Activated CD4-positive, CD25-positive, alpha-beta regulatory T cell treated with anti-CD3 and anti-CD28 coated beads, Interleukin-2, amount 50 U/mL, for 72 hours (primary cell): ENCODE measurements at places on chromosomes 3 and 15.

DNA sequence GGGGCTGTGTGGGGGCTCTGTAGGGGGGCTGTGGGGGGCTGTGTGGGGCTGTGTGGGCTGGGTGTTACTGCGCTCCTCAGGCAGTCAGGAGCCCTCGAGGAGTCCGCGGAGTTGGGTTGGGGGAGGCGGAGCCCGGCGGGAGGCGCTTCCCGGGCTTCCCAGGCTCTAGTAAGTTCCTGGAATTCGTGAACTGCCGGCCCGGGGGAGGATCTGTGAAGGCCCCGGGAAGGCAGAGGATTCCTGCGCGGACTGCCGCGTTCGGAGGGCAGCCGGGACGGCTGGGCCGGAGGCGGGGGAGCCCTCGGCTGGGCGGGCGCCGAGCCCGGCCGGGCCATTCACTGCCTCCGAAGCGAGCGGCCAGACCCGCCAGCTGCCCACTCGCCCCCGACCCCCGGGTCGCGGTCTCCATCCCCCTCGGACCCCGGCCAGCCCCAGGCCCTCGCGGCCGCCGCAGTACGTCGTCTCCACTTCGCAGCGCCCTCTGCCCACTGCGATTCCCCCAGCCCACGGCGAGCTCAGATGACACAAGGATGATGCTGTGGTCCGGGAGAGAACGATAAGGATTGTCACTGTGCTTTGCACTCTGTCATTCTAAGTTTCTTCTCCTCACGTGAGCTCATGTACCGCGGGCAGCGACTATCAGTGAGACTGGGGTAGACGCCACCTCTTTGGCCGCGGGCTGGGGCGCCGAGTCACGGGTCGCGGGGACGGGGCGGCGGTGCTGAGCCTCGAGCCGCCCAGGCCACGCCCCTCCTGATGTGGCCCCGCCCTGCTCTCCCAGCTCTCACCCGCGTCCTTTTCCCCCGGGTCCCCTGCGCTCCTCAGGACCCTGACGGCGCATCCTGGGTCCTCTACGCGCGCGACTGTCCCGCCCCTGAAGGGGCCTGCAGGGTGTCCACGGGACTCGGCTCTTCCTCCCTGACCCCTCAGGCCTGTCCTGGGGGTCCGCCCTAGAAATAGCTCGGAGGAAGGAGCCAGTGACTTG is 65.3 kb downstream of the KLF13 start:
- peak; percentile 84 for DNase-seq

DNA sequence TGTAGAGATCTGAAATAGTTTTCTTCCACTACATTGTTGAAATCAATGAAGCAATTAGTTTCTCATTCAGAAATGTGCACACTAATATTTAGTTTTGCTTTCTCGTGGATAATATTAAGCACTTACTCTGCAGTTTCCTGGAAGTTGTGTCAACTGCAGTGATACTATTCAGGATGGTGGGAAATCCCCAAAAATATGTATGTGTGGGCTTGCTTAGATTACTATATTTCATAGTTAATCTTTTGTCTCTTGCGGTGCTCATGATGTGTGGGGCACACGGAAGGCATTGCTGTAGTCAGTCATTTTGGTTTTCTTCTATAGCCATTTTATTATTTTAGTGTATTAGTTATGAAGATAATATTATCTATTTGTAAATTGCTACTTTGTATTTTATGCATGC is 19.7 kb downstream of the RAB11A start:
- no peak for DNase-seq

- DNase-seq = no peak
Measured at GRCh38 chr15:67096546-67097294, 31.3 kb downstream of the SMAD3 start.

- no peak for DNase-seq
Measured at GRCh38 chr3:63975723-63976122, 47.6 kb downstream of the PSMD6 start.

- no peak for DNase-seq
Measured at GRCh38 chr3:69762768-69763229, 23.5 kb downstream of the MITF start.

GRCh38 chr15:99105514-99106341 is 848 bp downstream of the SYNM start:
- DNase-seq = peak; percentile 39

DNA sequence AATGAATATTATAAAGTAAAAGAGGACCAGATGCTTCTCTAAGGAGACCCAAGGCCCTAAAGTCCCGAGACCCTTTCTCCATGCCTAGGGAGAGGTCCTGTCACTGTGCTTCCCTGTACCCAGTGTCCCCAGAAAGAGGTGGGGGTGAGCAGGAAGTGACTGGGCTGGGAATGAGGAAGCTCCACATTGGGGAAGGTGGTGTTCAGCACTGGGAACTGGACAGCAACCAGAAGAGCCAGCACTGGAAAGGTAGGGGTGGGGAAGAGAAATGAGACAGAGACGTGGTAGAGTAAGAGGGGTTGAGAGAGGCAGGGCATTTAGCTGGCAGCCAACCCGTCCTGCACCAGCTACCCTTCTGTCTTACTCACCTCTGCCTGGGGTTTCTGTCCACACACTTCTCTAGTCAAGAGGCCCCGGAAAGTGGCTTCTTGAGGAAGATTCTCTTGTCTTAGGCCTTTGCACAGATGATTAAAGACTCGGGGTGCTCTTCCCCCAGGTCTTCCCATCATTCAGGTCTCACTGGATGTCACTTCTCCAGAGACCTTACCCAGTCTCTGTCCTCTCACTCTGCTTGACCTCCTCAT is 12.2 kb downstream of the RRP9 start:
- DNase-seq = no peak

- no peak for DNase-seq
Measured at GRCh38 chr3:131549340-131549739, 46.6 kb upstream of the MRPL3 start.

- DNase-seq = no peak
Measured at GRCh38 chr3:136595913-136596697, 156.1 kb downstream of the STAG1 start.

GRCh38 chr3:121330118-121330517 is 215.7 kb downstream of the POLQ start:
- DNase-seq = no peak

DNA sequence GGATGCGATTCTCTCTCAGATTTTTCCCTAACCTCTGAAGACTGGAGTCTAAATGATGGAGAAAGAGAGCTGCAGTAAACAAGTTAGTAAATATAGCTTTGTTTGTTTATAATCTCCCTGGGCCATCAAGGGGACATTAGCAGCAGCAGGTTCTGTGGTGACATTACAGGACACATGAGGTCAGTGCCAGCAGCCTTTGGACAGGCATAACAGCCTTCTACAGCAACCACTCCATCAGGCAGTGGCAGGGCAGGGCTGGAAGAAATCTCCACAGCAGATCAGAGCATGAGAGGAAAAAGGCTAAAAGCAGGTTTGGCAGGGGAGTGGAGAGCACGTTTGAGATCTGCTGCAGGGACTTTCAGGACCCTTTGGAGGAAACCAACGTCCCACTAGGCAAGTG is 127.6 kb upstream of the ACP3 start:
- DNase-seq = no peak

DNA sequence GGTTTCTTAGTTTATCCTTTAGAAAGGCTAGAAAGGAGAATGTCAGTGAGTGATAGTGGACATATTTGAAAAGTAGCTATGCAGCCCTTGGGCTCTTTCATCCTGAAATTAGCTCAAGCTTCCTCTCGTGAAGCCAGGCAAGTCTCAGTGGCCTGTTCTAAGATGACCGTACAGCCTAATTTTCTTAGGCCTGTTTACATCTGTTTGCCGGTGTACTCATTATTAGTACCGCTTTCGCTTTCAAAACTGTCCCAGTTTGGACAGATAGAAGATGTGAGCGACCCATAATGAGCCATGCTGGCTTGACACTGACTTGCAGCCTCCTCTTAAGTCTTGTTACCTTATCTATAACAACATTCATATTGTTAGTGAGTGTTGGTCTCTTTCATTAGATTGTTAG is 5.7 kb upstream of the ARL14 start:
- no peak for DNase-seq

- no peak for DNase-seq
Measured at GRCh38 chr3:180749796-180750195, 70.5 kb upstream of the CCDC39 start.

GRCh38 chr3:108122276-108122675 is 31.4 kb upstream of the CD47 start:
- no peak for DNase-seq

DNA sequence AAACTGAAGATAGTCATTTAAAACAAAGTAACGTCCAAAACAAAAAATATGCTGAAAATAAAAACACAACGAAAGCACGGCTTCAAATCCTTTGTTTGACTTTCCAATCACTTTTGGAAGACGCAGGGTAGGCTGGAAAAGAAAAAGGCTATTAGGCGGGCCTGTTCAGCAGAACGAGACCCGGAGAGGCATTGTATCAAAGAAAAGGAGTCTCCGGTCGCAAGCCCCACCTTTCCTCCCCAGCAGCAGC is 691 bp downstream of the SENP7 start:
- no peak for DNase-seq

DNA sequence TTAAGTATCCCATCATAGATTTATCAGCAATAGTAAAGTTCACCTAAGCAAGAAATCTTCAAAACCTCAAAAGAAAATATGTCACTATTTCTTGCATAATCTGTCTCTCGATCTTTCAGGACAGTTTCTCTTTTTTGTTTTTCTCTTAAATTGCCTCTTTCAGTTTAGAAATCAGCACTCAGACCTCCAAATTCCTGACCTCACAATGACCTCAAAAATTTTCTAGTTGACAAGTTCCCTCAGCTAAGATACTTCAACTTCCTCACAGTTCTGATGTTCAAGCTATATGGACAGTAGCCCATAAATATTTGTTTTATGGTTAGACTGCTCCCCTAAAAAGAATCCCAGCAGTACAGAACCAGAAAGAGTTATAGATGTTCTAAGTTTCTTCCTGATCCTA is 24.1 kb downstream of the SLC24A5 start:
- DNase-seq = no peak

- no peak for DNase-seq
Measured at GRCh38 chr15:58049520-58050227, 15.8 kb downstream of the ALDH1A2 start.

DNA sequence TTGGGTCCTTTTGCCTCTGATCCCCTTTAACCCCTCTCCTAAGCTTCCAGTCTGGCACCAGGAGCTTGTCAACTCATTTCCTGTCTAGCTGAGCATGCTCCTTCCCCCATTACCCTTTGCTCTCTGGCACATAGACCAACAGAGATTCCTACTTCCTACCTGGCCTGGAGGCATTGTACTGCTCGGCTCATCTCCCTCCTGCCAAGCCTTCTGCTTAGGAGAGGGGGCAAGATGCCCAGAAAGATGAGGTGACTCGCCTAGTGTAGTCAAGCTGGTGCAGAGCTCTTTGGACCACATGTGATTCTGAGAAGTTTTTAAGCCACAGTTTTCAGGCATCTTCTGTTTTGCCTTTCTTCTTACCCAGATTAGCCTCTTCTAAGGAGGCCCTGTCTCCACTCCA is 95.4 kb downstream of the ZNF621 start:
- no peak for DNase-seq

GRCh38 chr15:87858651-87859050 is 397.9 kb downstream of the NTRK3 start:
- no peak for DNase-seq

- no peak for DNase-seq
Measured at GRCh38 chr15:63869371-63870042, 35.8 kb upstream of the HERC1 start.

GRCh38 chr3:152379415-152380042 is 110.8 kb downstream of the MBNL1 start:
- DNase-seq = no peak

- no peak for DNase-seq
Measured at GRCh38 chr3:28502397-28502937, 153.8 kb upstream of the AZI2 start.

DNA sequence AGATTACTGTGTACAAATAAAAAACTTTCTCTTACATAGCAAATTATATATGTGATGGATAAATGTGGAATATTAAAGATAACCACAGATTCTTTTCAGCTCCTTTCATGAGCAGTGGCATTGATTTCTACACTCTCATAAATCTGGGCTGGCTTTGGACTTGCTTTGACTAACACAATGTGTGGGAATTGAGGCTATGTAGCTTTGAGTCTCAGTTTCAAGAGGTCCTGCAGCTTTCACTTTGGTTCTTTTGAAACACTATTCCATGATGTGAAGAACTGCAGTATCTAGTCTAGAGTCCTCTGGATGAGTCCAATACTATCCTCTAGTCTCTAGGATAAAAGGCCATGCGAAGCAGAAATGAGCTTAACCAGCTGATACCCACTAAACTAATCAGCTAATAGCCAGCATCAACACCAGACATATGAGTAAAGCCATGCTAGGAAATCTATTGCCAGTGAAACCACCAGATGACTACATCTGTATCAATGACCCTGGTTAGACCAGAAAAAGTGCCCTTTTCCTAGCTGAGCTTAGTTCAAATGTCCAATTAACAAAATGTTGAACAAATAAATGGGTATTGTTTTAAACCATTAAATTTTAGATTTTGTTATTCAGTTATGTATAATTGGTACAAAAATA is 274.9 kb upstream of the ZPLD1 start:
- no peak for DNase-seq

DNA sequence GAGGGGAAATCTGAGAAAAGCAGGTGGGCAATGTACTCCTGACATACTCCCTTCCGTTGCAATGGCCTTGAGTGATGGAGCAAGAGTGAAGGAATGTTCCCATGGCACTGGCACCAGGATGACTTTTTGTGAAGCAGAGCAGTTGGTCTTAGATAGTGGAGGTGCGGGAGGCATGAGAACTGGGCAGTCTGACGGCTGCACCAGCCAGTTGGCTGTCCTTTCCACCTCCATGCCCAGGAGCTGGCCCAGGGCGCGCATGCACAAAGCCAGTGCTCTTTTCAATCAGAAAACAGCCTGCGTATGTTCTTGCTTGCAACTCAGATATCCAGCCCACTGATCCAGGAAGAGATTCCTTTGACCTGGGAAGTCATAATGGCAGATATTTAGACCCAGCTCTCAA is 136.8 kb downstream of the PGPEP1L start:
- no peak for DNase-seq

DNA sequence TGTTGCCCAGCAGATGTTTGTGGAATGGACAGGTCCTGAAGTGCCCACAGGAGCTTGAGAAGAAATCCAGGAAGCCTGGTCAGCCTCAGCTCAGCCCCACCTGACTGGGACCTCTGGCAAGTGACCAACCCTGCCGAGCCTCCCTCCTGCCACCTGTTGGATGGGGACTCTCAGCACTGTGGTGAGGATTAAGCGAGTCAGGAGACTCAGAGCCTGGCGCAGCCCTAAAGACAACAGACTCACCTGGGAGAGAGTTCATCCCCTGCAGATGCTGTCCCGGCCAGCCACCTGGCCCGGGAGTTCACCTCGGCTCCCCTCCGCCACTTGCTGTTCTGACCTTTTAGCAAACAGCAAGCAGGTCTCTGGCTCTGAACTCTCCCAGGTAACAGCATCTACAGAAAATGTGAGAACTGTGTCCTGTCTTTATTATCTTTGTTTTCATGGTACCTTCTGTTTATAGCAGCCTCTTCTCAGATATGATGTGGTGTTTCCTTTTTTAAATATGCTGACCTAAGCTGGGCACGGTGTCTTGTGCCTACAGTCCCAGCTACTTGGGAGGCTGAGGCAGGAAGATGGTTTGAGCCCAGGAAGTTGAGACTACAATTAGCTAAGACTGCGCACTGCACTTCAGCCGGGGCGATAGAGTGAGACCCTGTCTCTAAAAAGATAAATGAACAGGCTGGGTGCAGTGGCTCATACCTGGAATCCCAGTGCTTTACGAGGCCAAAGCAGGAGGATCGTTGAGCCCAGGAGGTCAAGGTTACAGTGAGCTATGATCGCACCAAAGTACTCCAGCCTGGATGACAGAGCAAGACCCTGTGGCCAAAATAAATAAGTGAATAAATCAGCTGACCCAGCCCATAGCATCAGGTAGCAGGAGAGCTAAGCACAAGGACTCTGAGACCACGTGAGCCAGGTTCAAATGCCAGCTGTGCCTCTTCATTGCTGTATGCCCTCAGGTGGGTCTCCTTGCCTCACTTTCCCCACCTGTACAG is 32.4 kb upstream of the SLC6A6 start:
- no peak for DNase-seq
